ENCODE measurements at places on chromosomes 7 and 10.

GRCh38 chr7:15305002-15305600, 256.7 kb downstream of the AGMO start:
- no peak for DNase-seq

DNA sequence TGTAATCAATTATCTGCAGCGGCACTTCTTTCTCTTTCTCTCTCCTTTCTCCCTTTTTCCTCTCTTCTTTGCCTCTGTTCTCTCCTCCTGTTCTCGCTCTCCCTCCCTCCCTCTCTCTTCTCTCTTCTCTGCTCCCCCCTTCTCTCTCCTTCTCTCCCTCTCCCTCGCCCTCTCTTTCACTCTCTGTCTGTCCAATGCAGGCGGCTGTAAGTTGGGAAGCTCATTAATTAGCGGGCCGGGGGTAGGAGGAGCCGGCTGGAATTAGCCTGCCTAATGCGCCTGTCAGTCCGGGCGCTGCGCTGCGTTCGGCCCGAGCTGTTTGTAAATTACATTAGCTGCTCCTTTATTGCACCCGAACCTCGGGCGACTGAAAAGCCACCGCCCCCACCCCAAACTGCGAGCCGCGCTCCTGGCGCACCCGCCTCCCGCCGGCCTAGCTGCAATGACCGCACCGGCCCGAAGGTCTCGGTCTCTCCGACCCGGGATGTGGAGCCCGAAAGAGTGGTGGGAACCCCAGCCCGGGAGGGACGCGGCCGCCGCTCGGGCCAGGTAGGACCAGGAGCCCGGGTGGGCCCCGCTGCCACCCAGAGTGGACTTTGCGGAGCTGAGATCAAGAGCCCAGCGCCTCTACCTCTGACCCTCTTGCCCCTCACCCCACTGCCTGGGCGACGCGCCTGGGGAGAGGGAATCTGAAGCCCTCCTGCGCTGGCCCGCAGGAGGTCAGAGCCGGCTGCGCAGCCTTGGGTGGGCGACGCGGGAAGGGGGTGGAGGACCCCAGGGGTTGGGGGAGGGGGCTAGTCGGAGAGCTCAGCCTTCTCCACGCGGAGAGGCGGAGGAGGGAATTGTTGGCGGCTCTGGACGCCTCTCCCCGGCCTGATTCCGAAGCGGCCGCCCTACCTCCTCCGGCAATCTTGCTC, at the start of gene LBX1:
Gene LBX1, minus strand, starts transcription at position 198 of the 917 bp plus-strand sequence. CDS start 648 bp downstream, outside the sequence.
- DNase-seq: no peak

DNA sequence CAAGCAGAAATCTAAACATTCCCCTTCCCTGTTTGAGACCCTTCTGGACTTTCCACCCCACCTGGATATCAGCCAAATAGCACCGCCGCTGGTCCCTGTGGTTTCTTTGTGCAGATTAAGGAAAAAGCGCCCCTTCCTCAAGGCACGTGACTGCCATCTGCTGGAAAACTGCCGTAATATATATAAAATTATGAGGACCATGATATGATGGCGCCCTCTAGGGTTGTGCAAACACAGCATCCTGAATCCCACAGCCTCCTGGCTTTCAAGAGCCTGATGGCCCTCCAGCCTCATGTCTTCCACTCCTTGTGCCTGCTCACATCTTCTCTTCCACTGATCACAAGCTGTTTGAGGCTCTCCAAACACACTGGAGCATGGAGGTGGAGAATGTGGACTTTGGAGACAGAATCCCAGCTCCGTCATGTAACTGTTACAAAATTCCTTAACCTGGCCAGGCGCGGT, 121.3 kb downstream of the MYL10 start:
- DNase-seq: no peak

DNA sequence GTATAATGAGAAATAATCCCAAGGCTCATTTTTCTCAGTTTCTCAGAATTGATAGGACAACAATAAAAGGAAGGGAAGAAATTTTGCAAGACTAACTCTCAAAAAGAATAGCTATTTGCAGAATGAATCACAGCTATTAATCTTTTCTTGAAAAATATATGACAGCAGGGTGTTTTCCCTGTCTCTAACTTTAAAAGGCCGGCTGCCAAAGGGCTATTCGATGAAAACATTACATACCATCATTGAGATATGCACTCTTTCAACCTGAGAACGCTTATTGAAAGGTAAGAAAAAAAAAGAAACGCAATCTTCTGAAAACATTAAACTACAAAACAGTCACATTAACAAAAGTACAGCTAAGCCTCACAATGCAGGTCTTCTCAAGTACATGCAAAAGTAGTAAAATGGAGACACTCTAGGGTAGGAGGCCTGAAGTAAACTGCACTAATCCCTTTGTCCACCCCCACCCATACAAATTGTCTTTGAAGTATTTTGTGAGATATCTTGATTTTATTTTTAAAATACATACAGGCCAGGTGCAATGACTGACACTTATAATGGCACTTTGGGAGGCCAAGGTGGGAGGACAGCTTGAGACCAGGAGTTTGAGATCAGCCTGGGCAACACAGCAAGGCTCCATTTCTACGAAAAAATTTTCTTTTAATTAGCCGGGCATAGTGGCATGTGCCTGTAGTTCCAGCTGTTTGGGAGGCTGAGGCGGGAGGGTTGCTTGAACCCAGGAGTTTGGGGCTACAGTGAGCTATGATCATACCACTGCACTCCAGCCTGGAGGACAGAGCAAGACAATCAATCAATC, 83.0 kb downstream of the PARD3 start:
- DNase-seq: no peak

GRCh38 chr10:123559066-123559822, 106.9 kb upstream of the GPR26 start:
- peak; percentile 56 for DNase-seq

GRCh38 chr10:24495666-24496460, 227.8 kb downstream of the ARHGAP21 start:
- DNase-seq: no peak

DNA sequence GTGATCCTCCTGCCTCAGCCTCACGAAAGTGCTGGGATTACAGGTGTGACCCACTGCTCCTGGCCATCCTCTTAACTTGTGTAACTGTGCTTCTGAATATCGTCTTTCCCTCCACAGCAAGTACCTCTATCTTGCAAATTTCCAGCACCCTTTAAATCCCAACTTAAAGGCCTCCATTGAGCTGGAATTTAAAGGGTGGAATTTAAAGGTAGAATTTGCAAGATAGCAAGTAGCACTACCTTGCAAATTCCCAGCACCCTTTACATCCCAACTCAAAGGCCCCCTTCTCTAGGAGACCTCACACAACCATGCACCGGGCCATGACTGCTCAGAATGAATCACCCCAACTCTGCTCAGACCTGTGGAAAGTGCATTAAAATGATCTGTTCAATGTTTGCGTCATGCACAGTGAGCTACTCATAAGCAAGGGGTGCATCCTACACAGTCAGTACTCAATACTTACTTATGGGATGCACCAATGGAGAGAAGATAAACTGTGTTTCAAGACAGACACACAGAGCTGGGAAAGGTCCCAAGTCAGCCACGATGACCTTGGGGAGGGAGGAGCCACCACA, 17.8 kb upstream of the SDK1 start:
- no peak for DNase-seq

- DNase-seq: no peak
These were observed 69.0 kb downstream of the ZNF783 start for GRCh38 chr7:149330914-149331567.

DNA sequence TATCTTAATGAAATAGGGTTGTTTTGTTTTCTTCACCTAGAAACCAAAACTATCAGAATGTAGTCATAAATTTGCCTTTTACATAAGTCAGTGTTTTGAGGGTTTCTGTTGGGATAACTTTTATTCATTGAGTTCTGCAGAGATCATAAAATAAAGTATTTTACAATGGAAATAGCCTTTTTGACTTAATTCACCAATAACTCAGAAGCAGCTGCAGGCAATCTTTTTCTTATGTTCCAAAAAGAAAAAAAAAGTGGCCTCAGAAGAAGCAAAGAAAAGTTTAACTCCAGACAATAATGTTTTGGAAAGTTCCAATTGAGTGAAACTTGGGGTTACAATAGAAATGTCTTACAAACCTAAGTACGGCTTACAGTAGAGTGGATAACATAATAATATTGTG, 491.7 kb upstream of the NRP1 start:
- no peak for DNase-seq

- no peak for DNase-seq
These were observed 52.8 kb upstream of the KLF6 start for GRCh38 chr10:3837647-3838459.

- no peak for DNase-seq
These were observed 105.1 kb upstream of the ANK3 start for GRCh38 chr10:60494774-60495173.

DNA sequence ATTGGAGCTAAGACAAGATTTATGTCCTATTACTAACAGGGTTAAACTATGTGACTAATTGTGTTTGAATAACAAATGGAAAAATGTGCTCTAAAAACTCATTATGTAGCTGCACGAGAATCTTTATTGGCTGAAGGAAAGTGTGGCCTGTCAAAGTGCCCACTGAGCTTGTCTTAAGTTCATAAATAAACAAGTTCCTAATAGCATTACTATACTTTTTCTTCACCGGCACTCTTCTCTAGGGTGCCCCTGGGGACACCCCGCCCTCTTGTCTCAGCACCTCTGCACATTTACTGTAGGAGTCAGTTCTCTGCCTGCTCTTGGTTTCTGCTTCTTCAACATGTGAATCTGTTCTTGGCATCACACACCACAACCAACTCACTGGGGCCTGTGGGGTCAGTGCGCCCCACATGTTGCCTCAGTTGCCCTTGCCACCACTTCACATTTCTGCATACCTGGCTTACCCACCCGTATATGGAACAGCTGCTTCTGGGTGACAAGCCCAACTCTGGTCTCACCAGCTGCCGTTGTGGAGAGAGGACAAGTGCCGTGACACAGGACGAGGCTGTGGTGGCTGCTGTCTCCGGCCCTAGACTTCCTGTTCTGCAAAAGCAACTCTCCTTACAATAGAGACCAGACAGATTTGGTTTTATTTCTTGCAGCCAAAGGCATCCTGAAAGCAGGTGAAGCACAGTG, 96.3 kb upstream of the DDC start:
- no peak for DNase-seq
